Right renal pelvis (tissue), 4 donors: ENCODE measurements at places on chromosomes 16 and 17. TPM values are rescaled to one million over a fixed set of nuclear protein-coding genes. Genes with fewer than 3 reads are reported as not detected.

TEX19 gene
- not detected for polyA plus RNA-seq

POLDIP2 gene
- 105 TPM for polyA plus RNA-seq

GRCh38 chr17:1077581-1077985 is 80.7 kb downstream of the TIMM22 start:
- no peak for DNase-seq

GRCh38 chr17:30155389-30155788 is 38.8 kb downstream of the NSRP1 start:
- DNase-seq: no peak

GRCh38 chr16:54289945-54290832 is 3.6 kb upstream of the IRX3 start:
- DNase-seq: no peak

GRCh38 chr16:57606147-57606846 is 22.1 kb upstream of the ADGRG1 start:
- DNase-seq: no peak

DNA sequence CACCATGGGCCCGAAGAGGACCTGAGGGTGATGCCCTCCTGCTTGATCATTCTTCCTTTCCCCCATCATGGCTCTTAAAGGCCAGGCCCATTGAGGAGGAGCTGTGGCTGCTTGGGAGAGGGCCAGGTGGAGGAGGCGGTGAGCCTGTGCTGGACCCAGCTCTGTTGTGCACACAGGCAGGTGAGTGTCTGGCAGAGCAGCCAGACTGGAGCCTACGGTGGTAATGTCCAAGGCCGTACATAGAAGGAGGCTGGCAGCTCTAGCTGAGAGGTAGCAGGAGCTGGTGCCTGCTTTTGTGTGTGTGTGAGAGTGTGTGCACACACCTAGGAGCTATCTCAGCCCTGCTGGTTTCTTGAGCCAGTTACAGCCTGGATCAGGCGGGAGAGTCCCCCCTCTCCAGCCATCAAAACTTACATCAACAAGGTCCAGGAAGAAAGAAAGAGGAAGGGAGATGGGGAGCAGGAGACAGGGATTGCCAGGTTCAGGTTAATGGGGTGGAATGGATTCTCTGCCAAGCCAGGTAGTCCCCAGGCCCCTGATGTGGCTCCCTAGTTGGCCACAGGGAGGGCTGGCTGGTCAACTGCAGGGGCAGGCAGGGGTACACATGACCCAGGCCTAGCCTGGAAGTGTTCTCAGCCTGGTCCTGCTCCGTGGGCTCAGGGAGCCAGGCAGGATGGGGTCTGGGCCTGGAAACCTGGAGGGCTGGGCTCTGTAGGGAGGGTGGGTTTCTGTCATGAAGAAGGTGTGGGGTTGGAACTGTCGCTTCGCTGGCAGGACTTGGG is 107.1 kb downstream of the RAP1GAP2 start:
- no peak for DNase-seq

- DNase-seq: no peak
Measured at GRCh38 chr17:73060721-73061120, 31.8 kb downstream of the SLC39A11 start.

GRCh38 chr16:84526794-84527531 is 22.5 kb upstream of the MEAK7 start:
- no peak for DNase-seq
